ENCODE measurements at places on chromosomes 4 and X.

DNA sequence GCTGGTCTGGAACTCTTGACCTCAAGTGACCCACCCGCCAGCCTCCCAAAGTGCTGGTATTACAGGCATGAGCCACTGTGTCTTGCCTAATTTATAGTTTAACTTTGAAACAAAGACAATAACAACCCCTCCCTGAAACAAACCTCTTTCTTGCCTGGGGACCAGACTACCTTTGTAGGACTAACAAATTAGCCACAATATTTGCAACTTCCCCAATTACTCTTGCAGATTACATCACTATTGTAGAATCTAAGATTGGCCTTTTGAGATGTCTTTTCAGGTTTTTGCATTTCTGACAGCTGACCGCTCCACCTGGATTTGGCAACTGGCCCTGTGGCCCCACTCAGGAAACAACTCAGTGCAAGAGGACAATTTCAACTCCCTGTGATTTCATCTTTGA lies 84.8 kb downstream of the AKAP4 start:
- no peak for DNase-seq

DNA sequence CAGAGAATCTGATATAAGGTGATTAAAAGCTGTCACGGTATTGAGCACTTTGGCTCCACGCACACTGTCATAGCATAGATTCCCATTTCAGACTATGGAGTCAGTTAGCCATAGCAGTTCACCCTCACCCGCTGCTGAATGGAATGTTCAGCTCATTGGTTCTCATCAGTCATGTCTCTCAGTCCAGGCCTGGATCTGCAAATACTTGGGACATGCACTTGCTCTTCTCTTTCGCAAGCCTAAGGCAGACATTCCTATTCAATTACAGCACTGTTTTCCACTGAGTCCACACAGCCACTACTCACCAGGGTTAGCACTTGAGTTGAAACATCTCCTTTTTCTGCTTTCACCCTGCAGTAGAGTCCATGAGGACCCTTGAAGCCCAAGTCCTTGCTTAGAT lies 30.6 kb upstream of the SCML1 start:
- DNase-seq = no peak

GRCh38 chr4:93086356-93086755 lies 742.2 kb upstream of the ATOH1 start:
- no peak for DNase-seq

GRCh38 chr4:184978211-184978610 lies 40.1 kb upstream of the HELT start:
- no peak for DNase-seq
